NCI-H2081 treated with DMSO at 0.1 percent for 48 hours (cell line): ENCODE measurements at places on chromosomes 4 and X.

- no peak for DNase-seq
These were observed 20.5 kb downstream of the NUDT9 start for GRCh38 chr4:87442889-87443288.

DNA sequence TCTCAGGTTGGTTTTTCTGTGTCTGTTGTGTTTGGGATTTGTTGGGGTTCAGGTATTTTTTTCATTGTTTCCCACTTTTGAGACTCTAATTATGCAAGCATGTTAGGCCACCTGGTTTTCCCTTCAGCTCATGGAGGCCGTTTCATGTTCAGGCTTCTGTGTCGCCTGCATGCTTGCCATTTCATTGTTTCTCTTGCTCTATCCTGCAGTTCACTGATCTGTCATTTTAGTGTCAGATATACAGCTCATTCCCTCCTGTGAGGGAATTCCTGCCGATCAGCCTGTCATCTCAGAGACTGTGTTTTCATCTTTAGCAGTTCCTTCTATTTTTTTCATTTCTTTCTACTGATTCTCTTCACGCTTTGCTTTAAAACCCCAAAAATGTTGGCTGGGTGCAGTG, 49.4 kb upstream of the HGFAC start:
- DNase-seq, result no peak

DNA sequence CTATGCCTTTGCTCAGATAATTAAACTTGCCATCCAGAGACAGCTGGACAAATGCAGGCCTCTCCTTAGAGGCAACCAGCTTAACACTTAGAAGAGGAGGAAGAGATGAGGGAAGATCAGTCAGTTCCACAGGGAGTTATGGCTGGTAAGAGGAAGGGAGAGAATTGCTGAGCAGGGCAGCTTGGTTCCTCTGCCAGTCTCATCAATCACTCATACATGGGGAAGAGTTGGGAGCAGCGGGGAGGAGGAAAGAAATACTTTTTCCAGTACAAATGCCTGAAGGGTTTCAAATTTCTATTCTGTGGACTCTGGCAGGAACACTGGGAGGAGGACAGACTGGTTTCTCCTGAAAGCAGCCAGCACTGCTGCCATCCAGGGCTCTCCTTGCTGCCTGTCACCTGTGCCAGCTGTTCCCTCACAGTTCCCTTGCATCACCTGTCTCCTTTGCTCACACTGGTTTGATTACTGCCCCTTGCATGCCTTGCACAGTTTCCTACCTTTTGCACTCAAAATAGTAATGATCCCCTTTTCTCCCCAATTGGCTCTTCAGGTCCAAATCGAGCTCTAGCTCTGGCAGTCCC, 59.5 kb downstream of the PGRMC2 start:
- DNase-seq, result no peak

DNA sequence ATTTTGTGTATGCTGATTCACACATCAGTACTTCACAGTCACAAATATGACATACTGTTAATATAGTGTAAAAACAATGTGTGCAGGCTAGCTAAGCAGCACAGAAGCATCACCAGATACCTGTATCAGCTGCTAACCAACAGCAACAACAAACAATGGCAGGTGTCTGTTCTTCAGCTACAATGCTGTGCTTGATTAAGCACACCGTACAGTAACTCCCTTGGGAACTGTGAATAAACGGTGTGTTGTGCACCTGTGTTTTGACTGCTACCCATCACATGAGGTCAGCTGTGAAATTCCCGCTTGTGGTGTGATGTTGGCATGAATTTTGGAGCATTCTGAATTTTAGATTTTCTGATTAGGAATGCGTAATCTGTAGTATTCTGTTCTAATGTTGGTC, 379.7 kb upstream of the FAT1 start:
- DNase-seq, result peak; percentile 15

DNA sequence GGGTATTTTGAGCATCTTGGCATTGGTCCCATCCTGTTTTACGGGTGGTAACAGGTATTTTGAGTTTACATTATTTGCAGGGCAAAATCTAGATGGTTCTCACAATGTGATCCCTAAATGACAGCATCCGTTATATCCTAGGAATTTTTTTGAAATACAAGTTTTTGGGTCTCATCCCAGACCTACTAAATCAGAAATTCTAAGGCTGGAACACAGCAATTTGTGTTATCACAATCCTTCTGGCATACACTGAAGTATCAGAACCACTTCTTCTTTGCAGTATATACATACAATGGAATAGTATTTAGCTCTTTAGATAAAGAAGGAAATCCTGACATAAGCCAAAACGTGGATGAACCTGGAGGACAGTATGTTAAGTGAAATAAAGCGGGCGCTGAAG, 104.1 kb upstream of the LSM6 start:
- no peak for DNase-seq

GRCh38 chr4:109010521-109010920, 247.7 kb upstream of the ETNPPL start:
- DNase-seq, result no peak

- no peak for DNase-seq
These were observed 148.9 kb downstream of the PRDM5 start for GRCh38 chr4:120773641-120774040.

DNA sequence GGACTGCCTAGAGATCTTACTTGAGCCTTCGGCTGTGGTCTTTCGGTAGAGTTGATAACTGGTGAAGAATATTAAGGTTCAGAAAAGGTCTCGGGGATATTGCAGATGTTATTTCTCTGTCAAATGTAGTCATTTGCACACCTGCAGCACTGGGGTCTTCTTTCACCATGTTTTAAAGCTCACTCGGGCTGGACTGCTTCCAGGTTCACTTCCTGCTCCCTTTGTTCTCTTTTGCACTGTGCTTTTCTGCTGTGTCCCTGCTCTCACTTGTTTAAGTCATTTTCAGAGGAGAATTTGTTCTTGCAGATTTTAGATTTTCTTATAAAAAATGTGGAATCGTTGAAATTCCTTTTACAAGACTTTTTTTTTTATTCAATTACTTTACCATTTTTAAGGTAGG, 68.5 kb downstream of the BMPR1B start:
- DNase-seq, result no peak

DNA sequence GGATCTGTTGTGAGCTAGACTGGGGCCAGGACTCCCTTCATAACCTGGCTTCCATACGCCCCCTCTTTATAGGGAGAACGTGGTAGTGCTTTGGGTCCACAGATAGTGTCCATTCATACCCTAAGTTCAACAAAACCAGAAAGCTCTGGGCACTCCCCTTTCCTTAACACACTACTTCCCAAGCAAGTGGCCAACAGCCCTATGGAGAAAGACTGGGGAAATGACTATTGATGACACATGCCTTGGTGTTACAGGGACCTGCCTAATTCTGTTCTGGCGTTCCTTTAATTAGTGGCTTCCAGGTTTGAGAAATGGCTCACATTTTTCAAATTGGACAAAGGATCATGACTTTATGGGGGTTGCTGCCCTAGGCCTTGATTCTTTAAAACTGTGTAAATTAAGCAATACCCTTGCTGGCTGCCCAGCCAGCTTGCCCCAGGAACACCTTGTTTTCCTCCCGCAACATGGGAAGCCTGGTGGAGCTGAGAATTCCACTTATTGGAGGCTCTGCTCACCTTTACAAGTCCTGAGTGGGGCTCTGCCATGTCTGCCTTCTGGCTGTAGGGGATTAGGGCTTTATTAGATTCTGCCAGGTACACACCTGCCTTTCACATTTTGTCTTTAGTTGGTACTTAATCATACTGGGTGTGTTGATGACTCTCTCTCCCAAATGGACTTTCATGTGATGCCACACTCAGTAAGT, 61.1 kb downstream of the RGS12 start:
- DNase-seq, result no peak

DNA sequence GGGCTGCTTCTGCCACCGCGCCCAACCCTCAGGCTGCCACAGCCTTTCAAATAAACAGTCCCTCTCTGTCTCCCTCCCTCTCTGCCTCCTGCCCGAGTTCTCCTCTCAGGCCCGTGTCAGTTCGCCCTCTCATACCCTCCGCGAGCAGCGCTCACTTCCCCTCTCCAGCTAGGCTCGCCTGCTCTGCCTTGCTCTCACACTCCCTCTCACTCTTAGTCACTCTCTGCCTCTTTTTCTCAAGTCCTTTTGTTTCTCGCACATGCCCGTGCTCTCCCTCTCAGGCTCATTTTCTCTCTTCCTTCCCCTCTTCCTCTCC, 3.2 kb downstream of the EFNB1 start:
- no peak for DNase-seq

DNA sequence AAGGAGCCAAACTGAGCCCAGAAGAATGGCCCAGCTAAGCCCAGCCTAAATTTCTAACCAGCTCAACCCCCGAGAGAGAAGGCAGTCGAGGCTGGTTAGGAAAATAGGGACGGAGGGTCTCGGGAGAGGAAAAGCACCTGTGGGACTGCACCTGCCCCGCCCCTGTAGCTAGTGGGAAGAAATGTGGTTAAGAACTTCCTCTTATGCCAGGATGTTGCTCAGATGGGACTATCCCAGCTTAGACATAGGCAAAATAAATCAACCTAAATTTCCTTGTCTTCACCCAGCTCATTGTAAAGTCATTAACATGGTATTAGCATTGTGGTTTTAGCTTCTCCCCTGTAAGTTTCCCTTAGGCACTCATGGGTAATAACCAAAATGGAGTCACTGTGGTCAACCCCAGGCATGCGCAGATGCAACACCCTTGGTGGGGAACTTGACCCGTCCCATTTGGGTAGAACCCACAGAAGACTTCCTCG, 86.8 kb downstream of the ZNF718 start:
- DNase-seq, result no peak

DNA sequence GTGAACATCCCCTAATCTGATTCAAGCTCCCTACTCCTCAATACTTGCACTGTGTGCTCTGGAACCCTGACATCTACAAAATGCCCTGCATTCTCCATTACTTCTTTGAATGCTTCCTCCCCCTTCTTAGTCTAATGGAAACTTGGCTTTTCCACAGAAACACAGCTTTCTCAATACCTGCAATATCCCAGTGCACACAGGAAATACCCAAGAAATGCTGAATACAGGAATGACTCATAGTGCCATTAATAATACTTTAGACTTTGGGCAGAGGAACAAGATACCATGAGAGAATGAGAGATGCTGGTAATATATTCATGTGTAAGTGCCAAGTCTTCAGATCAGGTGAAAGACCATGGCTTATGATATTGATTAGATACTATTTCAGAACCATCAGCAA, 5.6 kb downstream of the QRFPR start:
- DNase-seq, result no peak

- no peak for DNase-seq
These were observed 4.0 kb downstream of the ADH5 start for GRCh38 chr4:99084595-99084994.

DNA sequence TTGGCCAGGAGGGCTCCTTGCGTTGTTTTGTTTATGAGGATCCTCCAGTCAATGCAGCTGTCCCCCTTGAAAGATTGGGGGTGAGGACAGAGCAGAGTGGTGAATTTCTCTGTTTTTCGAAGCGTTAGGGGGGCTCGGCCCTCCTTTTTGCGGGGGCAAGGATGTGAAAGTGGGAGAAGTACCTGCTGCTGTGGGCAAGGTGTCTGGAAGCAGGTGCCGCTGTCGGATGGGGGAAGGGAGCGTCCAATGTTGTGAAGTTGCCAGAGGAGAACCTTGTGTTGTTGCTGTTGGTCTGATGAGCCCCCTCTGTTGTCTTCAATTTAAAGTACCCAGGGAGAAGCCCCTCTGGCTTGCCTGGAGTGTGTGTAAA, 613 bp downstream of the GLRB start:
- no peak for DNase-seq

- no peak for DNase-seq
These were observed 238.1 kb downstream of the ARAP2 start for GRCh38 chr4:36006226-36006625.

GRCh38 chr4:685679-686412, 3.1 kb downstream of the SLC49A3 start:
- DNase-seq, result no peak

- DNase-seq, result no peak
These were observed 300.2 kb downstream of the GPM6A start for GRCh38 chr4:175511861-175512260.

DNA sequence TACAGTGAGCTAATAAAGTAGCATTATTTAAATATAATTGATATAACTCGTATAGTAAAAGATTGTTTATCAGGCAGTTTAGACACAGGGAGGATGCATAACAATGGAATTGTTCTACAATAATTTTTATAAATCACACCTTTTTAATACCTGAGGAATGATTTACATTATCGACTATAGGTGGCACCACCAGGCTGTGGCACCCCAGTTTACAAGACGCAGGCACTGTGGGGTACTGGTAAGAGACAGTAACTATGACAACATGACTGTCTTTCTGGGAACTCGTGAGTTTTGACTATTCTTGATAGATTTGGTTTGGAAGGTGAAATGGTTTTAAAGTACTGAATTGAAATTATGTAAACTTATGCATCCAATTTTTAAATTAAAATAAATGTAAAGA, 27.1 kb upstream of the STBD1 start:
- no peak for DNase-seq

DNA sequence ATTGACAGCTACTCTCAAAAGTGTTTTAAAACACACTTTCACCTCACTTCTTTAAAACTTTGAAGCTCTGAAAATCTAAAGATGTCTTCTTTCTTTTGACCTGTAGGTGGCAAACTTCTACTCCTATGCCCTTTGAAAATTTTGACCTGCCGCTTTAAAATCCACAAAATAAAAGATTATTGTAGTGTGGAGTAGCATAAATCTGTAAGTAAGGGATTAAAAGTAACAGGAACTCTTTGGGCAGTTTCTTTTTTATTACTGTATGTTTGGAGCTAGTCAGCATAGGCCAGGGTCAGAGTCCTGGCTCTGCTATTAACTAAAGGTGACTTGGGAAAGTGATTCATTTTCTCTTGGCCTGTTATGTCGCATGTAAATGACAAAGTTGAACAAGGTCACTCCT, 25.5 kb downstream of the BBS12 start:
- no peak for DNase-seq

- no peak for DNase-seq
These were observed 57.9 kb downstream of the MND1 start for GRCh38 chr4:153402366-153402765.

- DNase-seq, result no peak
These were observed 108.2 kb downstream of the NSUN7 start for GRCh38 chr4:40857956-40858355.

DNA sequence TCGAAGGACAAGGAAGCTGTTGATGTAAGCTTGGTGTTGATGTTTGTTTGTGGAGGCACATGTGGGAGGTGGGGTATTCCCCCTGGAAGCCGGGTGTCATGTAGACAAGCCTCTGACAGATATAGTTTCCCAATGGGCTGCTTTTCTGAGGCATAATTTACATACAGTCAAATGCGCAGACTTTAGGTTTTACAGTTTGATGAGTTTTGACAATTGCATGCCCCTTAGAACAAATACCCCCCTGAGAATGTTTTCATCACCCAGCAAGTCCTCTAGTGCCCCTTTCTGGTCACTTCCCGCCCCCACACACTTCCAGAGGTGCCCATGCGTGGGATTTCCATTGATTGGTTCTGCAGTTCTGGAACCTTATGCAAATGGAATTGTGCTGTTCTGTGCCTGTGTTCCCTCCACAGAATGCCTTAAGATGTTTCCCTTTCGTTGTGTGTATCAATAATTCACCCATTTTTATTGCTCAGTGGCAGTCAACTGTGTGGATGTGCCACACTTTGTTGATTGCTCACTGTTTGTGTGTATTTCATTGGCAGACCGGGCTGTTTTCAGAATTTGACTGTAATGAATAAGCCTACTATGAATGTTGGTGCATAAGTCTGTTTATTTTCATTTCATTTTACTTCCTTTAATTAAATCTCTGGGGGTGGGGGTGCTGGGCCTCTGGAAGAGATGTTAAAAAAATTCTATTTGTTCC, 8.5 kb downstream of the EVC start:
- DNase-seq, result no peak

- DNase-seq, result no peak
These were observed 83.7 kb downstream of the PCYT1B start for GRCh38 chrX:24563291-24564010.

GRCh38 chrX:2689773-2690666, 1.1 kb upstream of the CD99 start:
- no peak for DNase-seq

GRCh38 chr4:121189326-121190215, 25.4 kb upstream of the TNIP3 start:
- no peak for DNase-seq
